Activated B cell treated with CpG ODN at 0.5 μM for 24 hours (primary cell): ENCODE measurements at places on chromosomes 16 and 17.

- no peak for DNase-seq
Observed at GRCh38 chr17:73039282-73039681, 53.2 kb downstream of the SLC39A11 start.

DNA sequence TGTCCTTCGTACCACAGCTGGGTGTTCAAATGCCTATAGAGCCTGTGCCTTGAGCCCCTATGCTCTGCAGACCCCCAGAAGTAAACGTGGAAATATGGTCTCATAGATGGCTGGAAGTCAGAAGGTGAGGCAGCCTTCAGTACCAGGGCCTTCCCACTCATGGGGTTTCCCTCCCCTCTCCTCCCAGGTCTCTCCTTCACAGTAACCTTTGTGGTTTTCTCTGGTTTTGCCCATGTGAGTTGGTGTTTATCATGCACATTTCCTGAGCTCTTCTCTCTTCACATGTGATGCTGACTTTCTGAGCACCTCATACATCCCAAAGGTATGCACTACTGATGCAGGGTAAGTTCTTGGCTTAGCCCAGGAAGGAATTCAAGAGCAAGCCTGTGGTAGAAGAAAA lies 35.4 kb downstream of the TMEM114 start:
- DNase-seq: no peak

DNA sequence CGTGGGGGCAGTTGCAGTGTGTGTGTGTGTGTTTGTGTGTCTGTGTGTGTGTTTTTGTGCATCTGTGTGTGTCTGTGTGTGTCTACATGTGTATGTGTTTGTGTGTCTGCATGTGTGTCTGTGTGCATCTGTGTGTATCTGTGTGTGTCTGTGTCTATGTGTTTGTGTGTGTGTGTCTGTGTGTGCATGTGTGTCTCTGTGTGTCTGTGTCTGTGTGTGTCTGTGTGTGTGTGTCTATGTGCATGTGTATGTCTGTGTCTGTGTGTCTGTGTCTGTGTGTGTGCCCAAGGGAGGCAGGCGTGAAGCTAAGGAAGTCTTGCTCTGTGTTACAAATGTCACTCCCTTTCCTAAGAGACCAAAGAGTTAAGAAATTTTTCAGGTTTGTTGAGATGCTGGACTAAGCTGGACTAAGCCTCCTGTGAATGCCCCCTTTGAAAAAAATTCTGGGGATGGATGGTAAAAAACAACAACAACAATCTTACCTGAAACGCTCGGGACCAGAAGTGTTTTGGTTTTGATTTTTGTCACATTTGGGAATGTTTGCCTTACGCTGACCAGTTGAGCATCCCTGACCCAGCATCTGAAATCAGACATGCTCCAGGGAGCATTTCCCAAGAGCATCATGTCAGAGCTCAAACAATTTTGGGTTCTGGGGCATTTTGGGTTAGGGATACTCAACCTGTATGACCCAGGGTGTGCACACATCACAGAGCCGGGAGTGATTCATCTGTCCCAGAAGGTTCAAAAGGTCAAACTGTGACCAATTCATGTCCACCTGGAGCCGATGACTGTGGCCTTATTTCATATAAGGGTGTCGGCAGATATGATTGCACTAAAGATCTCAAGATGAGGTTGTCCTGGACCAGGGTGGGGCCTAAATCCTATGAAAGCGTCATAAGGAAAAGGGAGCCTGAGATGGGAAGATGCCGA lies 48.6 kb upstream of the ZNF469 start:
- no peak for DNase-seq

DNA sequence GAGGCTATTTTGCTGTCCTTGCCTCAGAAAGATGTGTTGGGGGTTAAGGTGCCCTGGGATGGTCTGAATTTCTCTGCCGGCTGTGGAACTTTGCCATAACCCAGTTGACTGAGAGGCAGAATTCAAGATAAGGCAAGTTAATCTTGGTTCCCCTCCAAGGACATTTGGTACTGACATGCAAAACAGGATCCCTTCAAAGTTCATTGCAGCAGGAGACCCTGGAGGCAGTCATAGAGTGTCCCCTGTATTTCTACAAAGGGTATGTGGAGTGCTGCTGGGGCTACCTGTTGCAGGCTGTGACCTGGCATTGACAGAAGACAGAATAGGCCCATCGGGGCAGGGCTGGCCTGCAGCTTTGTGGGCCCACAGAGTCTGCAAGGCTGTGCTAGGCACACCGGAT lies 135.6 kb upstream of the IRX3 start:
- no peak for DNase-seq

- DNase-seq: no peak
Observed at GRCh38 chr17:66025551-66025950, 166.4 kb downstream of the CEP112 start.

DNA sequence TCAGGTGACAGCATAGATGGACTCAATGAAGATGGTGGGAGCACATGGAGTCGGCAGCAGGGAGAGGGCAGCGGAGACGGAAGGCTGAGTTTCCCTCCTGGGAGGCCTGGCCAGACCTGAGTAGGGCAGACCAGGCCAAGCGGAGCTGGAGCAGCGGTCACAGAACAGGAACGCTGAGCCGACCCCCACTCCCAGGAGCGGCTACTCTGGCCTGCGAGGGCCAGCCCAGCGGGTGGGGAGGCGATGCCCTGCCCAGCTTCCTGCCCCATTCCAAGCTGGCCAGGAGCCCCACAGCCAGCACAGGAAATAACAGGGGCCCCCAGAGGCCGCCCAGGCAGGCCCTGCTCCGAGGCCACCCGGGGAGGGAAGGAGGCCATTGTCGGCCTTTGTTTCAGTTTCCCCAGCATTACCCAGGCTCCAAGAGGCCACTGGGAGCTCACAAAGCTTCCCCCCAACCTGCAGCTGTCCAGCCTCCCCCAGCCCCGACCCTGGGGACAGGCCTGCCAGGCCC lies 79.8 kb downstream of the ZNF423 start:
- no peak for DNase-seq

- no peak for DNase-seq
Observed at GRCh38 chr16:29678691-29679267, at the start of gene QPRT. TSS of gene QPRT (plus strand) at chr16:29679180. CDS start at chr16:29679198, 18 bp downstream.

GRCh38 chr16:82368041-82368440 lies 198.0 kb upstream of the MPHOSPH6 start:
- DNase-seq: no peak

GRCh38 chr16:12433691-12434390 lies 369.8 kb downstream of the CPPED1 start:
- no peak for DNase-seq
